ENCODE measurements at places on chromosomes 1 and 21. TPM values are rescaled to one million over a fixed set of nuclear protein-coding genes. Genes with fewer than 3 reads are reported as not detected.

CD164L2 gene
- total RNA-seq, result 0.60 TPM

ACTA1 gene
- total RNA-seq, result not detected

- H3K36me3 ChIP-seq, result no peaks in the 10 kb centered on the region
- no peak for DNase-seq
These were observed 5.4 kb downstream of the TNN start for GRCh38 chr1:175073061-175073460.

DNA sequence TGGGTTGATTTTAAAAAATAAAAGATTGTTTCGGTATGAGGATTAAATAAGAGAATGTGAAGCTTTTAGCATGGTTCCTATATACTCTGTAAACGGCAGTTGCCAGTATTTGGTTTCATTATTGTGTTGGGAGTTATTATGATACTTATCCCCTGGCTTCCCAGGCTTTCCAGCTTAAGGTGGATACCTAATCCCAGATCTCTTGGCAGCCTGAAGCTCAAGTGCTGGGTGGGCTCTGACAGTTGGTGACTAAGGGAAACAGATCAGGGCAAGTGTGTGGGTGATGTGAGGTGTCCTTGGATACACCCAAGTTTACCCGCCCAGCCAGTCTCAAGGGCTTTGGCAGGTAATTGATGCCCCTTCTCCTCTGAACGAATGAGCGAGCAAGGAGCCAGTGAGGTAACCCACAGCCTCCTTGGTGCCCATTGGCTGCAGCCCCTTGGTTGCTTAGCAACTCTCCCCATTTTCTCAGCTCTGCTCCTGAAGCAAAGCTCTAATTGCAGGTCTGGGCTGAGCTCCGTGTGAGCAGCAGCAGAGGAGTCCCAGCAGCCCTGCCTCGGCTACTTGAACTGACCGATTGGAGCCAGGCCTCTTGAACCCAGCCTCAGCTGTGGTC lies 6.1 kb downstream of the IPO13 start:
- H3K27ac ChIP-seq, result no peak overlapping the region
- H3K4me1 ChIP-seq, result peaks cover 3% of the 10 kb centered on the region
- no peak overlapping the region for H3K4me3 ChIP-seq
- peak; percentile 32 for DNase-seq

- H3K27me3 ChIP-seq, result no peaks in the 10 kb centered on the region
- no peak overlapping the region for H3K4me3 ChIP-seq
- no peaks in the 10 kb centered on the region for H3K36me3 ChIP-seq
- H3K27ac ChIP-seq, result no peak overlapping the region
These were observed 2.3 kb downstream of the OVAAL start for GRCh38 chr1:180560868-180561600.

- no peak overlapping the region for H3K27ac ChIP-seq
- H3K36me3 ChIP-seq, result no peaks in the 10 kb centered on the region
- no peak overlapping the region for H3K4me3 ChIP-seq
These were observed 260.2 kb downstream of the HHAT start for GRCh38 chr1:210588946-210589345.

DNA sequence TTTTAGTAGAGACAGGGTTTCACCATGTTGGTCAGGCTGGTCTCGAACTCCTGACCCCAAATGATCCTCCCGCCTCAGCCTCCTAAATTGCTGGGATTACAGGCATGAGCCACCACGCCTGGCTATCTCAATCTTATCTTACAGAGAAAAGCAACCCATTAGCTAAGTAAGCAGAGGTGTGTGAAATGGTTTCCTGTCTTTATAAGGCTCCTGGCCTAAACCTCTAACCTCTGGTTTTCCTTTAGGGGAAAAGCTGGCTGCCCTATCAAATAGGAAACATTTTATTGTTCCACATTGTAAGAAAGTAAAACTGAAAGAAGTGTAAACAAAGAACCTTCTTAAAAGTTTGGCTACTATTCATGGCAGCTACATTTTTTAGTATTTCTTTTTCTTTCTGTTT lies 78.3 kb upstream of the MORC3 start:
- no peaks in the 10 kb centered on the region for H3K4me1 ChIP-seq
- no peak overlapping the region for H3K4me3 ChIP-seq
- H3K27me3 ChIP-seq, result no peaks in the 10 kb centered on the region
- H3K36me3 ChIP-seq, result no peaks in the 10 kb centered on the region

DNA sequence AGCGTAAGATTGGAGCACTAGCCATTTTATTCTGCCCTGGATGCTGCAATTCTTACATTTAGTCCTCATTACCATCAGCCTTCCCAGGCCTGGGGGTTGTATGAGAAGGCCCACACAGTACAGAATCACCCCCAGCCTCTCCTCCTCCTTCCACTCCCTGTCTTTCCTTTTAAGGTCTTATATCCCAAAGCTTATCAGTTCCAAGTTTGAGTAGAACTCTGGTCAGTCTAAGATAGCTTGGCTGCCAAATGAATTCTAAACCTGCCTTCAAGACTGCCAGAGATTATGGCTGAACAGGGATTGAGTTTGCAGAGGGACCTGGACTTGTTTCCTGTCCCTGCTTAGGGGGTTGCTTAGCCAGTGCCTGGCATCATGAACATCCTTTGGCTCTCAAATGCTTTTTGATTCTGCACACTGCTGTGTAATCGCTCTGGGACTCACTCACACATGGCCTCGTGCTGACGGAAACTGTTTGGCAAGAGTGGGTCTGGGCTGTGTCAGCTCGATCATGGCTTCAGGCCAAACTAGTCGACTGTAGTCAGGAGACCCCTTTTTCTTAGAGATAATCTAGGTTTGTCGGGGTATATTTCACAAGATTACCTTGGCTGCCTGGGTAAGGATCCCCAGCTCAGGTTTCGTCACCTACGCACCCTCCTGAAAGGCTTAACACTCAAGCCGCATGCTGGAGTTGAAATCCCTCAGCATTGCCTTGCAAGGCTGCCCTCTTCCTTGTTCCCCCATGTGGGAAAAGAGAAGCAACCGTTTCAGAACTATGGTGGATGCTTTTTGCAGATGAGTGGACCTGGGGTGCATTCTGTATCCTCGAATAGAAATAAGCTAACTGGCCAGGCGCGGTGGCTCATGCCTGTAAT lies 252.6 kb downstream of the NFIA start:
- H3K27ac ChIP-seq, result no peak overlapping the region
- no peaks in the 10 kb centered on the region for H3K27me3 ChIP-seq
- peaks cover 18% of the 10 kb centered on the region for H3K4me1 ChIP-seq
- H3K4me3 ChIP-seq, result no peak overlapping the region
